SK-N-DZ (cell line): ENCODE measurements at places on chromosomes 16 and 17.

DNA sequence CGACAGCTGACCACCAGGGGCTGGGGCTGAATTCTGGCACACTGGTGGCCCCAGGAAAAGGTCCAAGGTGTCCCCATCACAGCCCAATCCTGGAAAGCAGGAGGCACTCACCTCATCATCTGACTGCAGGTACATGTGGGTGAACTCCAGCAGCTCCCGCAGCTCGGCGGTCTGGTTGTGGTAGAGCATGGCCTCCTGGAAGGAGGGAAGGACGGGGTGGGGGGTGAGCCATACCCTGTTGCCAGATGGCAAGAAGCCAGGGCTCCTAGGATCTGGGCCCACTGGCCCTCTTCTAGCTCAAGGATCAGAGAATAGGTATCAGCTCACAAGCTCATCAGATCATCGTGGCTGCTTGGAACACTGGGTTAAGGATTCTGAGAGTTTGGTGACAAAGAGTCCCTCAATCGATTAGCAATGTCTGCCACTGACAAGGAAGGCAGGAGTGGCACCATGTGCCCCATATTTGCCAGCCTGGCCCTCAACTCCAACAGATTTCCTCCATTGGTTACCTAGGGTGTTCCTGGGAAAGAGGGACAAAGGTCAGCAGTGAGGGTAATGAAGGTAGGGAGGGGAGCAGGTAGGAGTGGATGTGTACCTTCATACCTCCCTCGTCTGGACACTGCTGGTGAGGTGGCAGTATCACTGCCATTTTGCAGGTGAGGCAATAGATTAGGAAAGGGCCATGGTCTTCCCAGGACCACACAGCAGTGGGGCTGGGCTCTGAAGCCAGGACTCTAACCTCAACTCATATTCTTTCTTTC, 4.9 kb downstream of the P3H4 start:
- DNase-seq: no peak

DNA sequence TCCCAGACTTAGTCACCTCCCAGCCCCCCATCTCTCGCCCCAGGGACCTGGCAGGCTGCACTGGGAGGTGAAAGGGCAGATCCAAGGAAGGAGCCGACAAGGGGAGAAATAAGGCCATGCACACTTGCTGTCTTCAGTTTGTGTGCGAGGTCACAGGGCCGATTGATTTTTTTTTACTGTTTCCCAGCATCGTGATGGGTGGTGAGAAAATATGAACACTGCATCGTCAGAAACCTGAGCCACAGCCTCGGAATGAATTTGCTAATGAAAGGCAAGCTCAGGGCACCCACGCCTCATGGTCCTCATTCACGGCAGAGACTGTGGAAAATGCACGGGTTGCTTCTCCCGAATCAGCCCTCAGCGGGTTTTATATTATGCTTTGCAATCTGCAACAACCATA, 98.0 kb downstream of the SOCS1 start:
- no peak for DNase-seq

- no peak for DNase-seq
These were observed 99.0 kb downstream of the PRKCA start for GRCh38 chr17:66401364-66401763.

DNA sequence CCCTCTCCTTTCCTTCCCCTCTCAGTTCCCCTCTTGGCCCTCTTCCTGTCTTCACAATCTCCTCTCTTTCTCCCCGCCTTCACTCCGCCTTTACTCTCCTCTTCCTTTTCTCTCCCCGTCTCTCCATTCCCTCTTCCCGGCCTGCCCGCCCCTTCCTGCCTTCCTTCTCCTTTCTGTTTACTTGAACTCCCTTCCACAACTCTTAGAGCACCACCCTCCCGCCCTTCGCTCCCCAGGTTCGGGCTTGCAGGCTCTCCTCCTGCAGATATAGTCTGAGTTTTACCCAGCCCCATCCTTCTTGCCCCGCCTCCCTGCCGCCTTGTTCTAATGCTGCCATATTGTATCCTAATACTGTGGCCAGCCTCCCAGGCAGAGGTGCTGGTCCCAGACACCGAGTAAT, 201.5 kb upstream of the N4BP1 start:
- no peak for DNase-seq

DNA sequence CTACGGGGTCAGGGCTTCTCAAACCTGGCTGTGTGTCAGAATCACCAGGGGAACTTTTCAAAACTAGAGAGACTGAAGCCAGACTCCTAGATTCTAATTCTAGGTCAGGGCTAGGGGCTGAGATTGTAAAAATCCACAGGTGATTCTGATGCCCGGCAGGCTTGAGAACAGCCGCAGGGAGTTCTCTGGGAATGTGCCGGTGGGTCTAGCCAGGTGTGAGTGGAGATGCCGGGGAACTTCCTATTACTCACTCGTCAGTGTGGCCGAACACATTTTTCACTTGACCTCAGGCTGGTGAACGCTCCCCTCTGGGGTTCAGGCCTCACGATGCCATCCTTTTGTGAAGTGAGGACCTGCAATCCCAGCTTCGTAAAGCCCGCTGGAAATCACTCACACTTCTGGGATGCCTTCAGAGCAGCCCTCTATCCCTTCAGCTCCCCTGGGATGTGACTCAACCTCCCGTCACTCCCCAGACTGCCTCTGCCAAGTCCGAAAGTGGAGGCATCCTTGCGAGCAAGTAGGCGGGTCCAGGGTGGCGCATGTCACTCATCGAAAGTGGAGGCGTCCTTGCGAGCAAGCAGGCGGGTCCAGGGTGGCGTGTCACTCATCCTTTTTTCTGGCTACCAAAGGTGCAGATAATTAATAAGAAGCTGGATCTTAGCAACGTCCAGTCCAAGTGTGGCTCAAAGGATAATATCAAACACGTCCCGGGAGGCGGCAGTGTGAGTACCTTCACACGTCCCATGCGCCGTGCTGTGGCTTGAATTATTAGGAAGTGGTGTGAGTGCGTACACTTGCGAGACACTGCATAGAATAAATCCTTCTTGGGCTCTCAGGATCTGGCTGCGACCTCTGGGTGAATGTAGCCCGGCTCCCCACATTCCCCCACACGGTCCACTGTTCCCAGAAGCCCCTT, 10.9 kb downstream of the STH start:
- no peak for DNase-seq

DNA sequence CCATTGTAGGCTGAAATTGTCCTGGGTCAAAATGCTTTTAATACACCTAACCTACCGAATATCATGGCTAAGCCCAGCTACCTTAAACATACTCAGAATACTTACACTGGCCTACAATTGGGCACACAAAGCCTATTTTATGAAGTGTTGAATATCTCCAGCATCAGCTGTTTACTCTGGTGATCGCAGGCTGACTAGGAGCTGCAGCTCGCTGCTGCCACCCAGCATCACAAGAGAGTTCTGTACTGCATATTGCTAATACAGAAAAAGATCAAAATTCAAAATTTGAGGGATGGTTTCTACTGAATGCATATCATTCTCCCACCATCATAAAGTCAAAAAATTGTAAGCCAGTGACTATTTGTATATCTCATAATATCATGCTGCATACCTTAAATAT, 55.3 kb downstream of the ULK2 start:
- no peak for DNase-seq

GRCh38 chr16:102060-102855, 24.2 kb downstream of the MPG start:
- no peak for DNase-seq

DNA sequence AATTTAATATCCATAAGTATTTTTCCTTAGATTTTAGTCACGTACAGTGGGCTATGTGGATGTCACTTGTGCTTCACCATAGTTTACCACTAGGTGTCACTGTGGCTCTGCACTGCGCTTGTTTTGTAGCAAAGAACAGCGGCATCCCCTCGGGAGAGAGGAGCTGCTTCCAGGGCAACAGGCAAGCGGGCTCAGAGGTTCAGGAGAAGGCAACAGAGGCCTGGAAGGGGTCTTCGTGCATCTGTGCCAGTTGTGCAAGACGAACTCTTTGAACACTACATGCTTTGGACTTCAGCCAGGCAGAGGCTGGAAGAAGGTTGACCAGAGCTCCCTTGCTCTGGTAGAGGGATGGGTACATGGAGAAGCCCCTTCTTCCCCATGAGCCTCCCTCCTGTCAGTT, 20.6 kb downstream of the CYB561 start:
- DNase-seq: peak; percentile 90

DNA sequence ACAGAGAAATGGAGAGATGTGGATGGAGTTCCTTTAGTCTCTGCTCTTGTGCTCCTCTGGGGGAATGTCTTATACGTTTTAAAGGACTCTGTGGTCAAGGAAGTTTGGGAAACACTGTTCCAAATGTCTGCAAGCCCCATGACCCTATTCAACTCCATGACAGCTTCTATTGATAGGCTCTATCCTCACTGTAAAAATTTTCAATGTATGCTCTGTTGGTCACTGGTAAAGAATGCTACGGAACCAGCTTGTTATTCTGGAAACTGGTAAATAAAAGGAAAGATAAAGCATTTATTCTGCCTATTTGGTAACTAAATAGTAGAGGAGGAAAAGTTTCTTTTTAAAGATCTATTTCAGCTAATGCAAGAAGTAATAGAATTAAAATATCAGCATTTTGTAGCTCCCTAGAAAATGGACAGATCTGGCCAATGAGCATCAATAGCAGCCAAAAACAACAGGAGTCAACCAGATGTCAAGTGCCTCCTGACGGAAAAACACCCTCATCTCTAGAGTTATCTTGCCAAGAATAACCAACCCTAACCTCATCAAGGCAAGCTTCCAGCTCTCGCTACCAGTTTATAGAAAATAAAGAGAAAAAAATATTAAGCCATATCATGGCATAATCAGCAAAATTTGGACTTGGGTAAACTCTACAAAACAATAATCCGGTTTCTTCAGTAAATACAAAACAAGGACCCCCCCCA, 16.1 kb downstream of the GDE1 start:
- DNase-seq: no peak

DNA sequence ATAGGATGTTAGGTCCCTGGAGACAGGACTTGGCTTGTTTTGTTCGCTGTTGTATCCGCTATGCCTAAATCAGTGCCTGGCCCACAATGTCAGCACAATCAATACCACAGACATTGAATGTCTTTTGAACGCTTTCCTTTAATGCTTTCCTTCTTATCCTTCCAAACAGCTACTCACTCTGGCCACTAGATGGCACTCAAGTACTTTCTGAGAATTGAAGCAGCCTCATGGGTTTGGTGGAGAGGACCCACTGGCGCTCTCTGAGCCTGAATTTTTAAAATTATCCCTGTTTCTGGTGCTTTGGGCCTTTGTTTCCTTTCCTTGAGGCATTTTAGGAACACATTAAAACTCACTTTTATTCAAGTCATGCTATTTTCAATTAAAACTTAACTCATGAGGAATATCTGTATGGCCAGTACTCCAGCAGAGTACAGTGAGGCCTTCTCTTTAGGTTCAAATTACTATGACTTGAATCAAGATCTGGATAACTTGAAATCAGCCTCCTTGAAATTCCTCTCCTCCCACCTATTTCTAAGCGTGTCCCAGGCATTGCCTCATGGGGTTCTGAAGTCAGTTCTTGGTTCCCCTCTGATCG, 3.2 kb upstream of the NLRP1 start:
- peak; percentile 72 for DNase-seq

GRCh38 chr17:14134456-14134855, 65.2 kb downstream of the COX10 start:
- DNase-seq: no peak

DNA sequence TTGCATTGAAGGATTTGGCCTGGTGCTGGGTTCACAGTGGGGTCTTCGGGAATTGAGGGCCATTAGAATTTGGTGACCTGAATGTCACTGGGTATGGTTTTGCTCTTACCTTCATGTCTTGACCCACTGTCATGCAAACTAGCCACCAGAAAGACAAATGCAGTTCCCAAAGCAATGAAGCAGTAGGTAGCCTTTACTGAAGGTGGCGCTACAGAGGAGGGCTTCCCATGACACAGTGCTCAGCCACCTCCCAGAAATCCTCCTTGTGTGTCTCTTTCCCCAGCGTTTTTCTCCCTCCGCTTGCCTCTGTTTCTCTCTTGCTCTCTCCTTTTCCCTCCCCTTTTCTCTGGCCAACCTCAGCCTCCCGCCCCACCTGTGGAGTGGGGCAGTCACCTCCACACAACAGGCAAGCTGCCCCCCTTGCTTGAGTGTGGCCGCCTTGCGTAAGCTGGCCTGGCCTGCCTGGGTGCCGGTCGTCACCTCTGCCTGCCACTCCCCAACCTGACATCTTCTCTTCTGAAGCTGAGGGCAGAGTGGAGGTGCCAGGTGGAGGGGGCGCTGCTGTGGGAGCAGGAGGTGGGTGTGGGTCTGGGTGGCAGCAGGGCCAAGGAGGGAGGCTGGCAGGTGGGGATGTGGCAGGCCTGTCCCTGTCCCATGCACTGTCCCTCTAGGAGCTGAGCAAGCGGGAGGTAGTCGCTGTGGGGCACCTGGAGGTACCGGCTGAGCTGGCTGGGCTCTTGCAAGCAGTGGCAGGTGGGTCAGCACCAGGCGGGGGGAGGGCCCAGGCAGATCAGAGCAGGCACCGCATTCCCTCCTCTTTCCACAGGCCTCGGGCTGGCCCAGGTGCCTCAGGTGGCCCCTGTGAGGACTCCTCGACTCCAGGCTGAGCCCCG, 34.7 kb downstream of the MYO15A start:
- DNase-seq: no peak

DNA sequence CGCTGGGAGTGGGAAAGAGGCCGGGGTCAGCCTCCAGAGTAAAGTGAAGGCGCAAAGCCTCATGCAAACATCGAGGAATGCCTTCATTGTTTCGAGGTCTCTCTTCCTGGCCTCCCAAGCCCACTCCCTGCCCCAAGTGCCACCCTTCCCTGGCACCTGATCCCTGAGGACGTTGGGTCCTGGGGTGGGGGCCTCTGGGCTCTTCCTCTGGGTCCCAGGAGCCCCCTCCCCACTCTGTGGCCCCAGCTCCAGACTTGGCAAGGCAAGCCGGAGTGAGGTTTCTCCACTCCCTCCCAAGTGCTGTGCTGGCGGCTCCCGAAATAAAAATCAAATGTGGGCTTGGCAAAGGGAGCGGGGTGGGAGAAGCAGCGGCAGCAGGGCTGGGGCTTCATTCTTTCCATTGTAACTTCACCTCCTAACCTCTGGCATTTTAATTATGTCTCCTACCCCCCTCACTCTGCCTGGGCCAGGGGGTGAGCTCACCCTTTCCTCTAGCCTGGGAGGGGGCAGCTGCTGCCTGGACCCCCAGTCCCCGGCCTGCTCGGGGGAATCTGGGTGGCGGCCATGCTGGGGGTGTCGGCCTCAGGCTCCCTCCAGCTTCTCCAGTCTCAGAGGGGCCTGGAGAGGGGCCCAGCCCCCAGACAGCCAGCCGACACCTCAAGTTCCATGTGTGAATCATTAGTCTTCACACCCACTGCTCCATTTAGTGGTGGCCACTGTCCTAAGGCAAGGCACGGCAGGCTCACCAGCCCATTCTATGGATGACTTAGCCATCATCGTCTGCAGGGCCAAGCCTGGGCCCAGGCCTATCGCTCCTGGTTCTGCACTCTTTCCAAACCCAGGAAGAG, 14.6 kb upstream of the TMEM92 start:
- no peak for DNase-seq

GRCh38 chr16:83147244-83147643, 520.5 kb downstream of the CDH13 start:
- DNase-seq: no peak

- no peak for DNase-seq
These were observed 32.3 kb downstream of the FBXO31 start for GRCh38 chr16:87351320-87351698.
